Kasumi-1 (cell line): ENCODE measurements at places on chromosomes 3 and 15.

DNA sequence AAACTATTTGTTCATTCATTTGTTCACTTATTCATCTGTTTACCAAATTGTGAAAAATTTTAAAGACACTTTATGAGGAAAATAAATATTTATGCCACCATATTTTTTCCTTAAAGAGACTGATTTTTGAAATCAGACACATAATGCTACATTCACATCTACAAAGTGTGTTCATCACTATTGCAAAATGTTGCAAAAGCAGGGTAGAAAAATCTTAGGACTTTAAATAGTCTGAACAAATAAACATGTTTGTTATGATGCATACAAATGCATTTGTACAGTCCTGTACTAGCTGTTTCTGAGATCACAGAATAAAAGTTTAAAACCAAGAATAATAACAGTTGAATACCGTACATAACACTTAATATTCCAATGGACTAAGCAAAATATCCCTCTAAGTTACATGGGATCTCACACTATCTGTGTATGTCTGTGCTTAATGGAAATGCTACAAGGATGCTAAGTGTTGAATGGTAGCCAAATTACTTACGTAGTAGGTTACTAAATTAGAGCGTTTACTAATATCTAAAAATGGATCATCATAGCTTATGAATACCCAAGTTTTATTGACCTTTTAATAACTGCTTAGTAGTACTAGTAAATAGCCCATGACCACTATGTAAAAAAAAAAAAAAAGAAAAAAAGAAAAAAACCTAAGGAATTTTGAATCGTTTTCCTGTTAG is 25.1 kb downstream of the ATP11B start:
- no peak for DNase-seq

DNA sequence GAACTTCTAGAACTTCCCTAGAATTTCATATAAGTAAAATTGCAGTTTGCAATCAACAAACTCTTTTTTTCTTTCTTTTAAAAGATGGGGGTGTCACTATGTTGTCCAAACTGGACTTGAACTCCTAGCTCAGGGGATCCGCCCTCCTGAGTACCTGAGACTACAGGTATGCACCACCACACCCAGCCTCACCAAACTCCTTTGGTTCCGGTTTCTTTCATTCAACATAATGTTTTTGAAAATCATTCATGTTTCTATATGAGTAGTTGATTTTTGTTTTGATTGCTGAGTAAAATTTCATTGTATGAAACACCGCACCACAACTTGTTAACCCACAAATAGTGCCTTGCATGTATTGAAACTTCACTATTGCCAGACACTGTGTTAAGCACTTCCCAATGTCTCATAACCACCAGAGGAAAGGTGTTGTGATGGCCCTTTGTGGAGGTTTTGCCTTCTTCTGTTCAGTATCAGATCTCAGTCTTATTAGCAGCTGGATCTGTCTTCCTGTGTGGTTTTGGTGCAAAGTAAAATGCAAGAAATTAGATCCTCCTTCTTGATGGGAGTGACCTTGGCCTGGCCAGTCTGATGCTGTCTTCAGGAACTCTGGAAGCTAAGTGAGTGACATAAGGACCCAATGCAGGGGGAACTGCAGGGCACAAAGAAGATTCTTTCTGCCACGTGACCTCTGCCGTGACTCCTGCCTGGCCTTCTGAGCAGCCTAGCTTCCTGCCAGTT is 78.8 kb upstream of the UBE2E1 start:
- DNase-seq, result peak; percentile 91

DNA sequence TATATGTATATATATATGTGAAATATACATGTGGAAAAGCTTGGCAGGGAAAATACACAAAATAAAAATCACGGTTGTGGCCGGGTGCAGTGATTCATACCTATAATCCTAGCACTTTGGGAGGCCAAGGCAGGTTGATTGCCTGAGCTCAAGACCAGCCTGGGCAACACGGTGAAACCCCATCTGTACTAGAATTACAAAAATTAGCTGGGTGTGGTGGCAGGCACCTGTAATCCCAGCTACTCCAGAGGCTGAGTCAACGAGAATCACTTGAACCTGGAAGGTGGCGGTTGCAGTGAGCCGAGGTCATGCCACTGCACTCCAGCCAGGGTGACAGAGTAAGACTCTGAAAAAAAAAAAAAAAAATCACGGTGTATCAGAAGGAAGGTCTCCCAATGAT is 20.8 kb upstream of the ARHGEF3 start:
- DNase-seq, result no peak

DNA sequence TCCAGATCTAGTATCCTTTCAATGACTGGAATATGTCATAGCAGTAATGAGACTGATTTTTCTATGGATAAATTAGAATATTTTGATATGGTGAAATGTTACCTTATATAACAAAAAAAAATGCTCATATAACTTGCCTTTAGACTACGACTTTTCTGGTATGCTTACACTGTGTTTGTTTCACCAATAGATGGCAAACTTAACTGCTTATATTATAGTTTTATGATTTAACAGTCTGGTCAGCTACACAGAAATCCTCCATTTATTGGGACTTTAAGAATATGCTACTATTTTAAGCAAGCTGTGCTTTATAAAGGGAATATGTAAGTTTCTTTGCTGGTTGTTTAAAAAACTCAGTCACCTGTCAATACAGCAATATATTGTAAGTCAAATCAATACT is 205.6 kb downstream of the VGLL3 start:
- peak; percentile 11 for DNase-seq

GRCh38 chr3:43096761-43097160 is 9.1 kb downstream of the POMGNT2 start:
- DNase-seq, result no peak
